ENCODE measurements at places on chromosomes 16 and 17.
A peak's percentile ranks its signal among the peaks of the same experiment; 100 is the strongest.

- no peak for DNase-seq
Measured at GRCh38 chr16:26240807-26241206, 549.0 kb downstream of the HS3ST4 start.

DNA sequence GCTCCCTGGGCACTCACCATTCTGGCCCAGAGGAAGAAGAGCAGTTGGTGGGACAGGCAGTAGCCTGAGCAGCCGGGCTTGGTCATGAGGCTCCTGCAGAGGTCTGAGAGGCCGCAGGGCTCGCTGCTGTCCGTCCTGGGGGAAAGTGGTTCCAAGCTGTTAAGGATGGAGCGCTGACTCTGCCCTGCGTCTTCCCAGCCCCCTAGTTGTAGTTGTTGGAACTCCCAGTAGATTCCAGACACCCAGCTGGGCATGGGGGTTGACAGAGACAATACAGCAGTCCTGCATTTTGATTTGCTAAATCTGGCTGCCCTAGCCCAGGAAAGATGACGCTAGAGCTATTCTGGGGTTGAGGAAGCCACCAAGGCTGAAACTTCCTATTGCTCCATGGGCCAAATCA is 7.3 kb downstream of the C16orf89 start:
- peak; percentile 31 for DNase-seq

GRCh38 chr16:50401355-50401754 is 32.6 kb upstream of the BRD7 start:
- DNase-seq: no peak

DNA sequence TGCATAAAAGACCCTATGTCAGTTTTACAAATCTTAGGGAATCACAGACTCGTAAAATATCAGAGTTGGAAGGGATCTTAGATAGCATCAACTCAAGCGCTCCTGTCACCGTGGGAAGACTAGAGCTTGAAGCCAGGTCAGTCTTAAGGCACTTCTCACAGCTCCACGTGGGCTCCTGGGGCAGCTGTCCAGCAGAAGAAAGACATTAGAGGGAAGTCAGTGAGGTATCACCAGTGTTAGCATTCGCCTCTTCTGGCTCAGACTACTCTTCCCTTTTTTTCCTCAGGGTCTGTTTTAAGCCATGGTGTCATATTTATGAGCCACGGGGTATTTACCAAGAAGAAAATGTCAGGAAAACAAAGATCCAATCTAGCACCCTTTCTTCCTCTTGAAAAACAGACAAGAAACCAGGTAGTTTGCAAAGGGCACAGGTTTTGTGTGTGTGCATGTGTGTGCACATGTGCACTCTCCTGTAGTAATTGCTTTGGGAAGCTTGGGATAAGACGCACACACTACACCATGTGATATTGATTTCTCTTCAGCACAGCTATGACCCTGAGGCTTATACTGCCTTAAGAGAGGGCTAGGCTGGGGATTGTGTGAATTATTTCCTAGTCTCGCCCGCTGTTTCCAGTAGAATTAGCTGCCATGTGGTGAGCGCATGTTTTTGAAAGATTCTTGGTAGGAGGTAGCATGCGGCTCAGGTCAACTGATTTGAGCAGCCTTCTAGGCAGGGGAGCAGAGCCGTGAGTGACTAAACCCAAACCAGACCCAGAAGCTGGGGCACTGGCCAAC is 61.0 kb upstream of the ELAC2 start:
- no peak for DNase-seq

DNA sequence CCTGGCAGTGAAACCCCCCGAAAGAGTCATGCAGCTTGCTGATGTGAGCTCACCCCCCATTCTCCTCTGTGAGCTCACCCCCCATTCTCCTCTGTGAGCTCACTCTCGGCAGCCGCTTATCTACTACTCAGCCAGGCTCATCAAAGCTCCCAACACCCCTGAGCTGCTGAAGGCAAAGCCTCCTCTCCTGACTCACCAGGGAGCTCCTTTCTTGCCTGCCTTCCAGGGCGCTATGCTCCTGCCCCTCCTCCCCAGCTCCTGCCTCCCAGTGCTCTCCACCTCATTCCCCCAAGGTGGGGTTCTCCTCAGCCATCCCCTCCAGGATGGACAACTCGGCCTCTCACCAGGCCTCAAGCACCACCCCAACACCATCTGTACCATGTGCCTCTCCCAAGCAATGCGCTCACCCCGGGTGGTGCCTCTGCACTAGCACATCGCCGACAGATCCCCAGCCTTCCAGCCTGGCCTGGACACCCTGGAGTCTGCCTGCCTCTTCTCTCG is 27.7 kb upstream of the FAAP100 start:
- peak; percentile 43 for DNase-seq

DNA sequence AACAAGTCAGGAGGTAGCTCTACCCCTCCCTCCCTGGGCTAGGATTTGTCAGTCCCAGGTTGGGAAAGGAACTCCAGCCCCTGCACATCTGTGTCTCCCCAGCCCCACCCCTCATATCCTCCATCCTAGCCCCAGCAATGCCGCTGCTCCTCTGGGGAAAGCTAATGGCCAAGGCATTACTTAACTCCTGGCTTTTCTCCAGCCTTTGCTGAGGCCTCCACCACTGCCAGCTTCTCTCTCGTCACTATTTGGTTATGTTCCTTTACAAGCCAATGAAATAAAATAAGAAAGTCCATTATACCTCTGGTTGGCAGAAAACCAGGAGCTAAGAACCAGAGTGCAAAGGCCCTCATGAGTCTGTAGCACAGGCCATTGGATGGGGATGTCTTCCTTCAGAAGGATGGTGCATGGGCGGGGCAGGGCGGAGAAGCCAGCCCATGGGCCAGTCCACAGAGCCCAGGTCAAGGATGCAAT is 171.0 kb downstream of the CCDC182 start:
- no peak for DNase-seq

DNA sequence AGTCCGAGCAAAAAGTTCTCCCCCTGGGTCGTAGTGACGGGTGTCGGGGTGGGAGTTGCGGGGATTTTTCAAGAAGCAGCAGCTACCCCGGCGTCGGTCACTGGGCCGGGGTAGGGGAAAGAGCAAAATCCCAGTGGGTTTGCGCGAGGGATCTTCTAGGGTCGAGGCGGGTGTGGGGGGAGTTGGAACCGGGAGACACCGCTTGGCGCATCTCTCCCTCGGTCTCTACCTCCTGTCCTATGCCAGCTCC is 2.3 kb upstream of the UBTF start:
- DNase-seq: no peak

DNA sequence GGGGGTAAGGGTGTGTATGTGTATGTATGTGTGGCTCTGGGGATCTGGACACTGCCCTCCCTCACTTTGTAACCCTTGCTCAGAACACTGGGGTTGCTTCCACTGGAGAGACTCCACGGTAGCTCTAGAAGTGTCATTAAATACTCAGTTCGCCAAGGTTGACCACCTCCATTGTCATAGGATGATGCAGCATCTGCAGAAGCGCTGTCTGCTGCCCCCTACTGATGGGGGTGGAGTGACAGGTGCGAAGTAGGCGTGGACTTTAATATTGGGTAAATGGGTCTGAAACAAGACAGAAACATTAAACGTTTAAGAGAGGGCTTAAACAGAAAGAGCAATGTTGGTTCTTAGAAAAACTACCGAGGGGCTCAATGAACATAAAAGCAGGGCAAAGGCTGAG is 35.5 kb upstream of the STAC2 start:
- DNase-seq: peak; percentile 71

GRCh38 chr16:53089434-53090285 is 34.9 kb downstream of the CHD9 start:
- DNase-seq: no peak

- peak; percentile 79 for DNase-seq
Measured at GRCh38 chr17:29133121-29133713, 47.0 kb downstream of the MYO18A start.

GRCh38 chr17:68961214-68961882 is 6.2 kb upstream of the ABCA8 start:
- no peak for DNase-seq

GRCh38 chr17:27577884-27578717 is 52.9 kb upstream of the LGALS9 start:
- no peak for DNase-seq

- DNase-seq: no peak
Measured at GRCh38 chr17:16909472-16910246, 62.3 kb downstream of the TNFRSF13B start.
